ENCODE measurements at places on chromosomes 16 and 17.

DNA sequence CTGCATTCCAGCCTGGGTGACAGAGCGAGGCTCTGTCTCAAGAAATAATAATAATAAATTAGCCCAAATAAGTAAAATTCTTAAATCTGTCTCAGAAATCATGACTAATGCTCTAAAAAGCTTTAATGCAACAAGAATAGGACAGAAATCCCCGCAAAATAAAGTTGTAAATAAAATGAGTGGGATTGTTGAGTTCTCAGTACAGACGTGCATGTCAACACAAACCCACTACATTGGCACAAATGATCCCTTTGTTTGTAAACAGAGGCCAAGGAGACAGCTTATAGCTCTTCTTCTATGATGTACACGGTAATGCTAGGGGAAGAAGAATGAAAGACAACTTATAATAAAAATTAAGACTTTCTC is 6.0 kb downstream of the STAT5B start:
- no peak for DNase-seq

DNA sequence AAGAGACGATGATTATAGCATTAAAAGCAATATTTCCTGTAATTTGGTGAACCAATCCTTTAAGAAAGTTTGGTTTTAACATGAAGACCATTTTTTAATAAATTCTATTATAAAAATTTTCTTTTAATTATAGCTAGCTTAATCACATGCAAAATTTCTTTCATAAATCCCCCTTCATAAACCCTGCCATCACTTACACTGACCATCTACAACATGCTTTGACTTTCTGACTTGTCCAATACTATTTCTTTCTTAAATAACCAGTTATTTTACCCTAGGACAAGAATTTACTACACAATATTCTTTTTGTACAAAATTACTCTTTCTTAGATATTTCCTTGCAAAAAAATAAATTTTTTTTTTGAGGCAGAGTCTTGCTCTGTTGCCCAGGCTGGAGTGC is 1334.8 kb downstream of the CDH11 start:
- DNase-seq: no peak

- DNase-seq: no peak
Observed at GRCh38 chr16:17305694-17306093, 165.1 kb downstream of the XYLT1 start.

GRCh38 chr17:17134957-17135333 is 71.2 kb downstream of the PLD6 start:
- DNase-seq: no peak

DNA sequence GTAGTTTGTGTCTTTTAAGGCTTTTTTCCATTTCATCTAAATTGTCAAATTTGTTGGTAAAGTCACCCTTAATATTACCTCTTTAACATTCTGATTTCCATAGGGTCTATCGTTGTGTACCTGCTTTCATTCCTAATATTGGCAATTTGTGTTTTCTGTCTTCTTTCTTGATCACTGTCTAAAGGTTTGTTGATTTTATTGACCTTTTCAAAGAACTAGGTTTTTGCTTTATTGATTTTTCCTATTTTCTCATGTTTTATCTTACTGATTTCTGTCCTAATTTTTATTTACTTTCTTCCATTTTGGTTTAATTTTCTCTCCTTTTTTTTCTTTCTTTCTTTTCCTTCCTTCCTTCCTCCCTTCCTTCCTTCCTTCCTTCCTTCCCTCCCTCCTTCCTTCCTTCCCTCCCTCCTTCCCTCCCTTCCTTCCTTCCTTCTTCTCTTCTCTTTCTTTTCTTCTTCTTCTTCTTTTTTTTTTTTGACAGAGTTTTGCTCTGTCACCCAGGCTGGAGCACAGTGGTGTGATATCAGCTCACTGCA is 86.3 kb downstream of the CYLD start:
- DNase-seq: no peak

Measured in SW 1271 (cell line).